Hematopoietic multipotent progenitor cell treated with erythropoietin and hydrocortisone succinate and interleukin-3 and kit ligand, for 6 days (in vitro differentiated cells): ENCODE measurements at places on chromosomes 1 and 21.

DNA sequence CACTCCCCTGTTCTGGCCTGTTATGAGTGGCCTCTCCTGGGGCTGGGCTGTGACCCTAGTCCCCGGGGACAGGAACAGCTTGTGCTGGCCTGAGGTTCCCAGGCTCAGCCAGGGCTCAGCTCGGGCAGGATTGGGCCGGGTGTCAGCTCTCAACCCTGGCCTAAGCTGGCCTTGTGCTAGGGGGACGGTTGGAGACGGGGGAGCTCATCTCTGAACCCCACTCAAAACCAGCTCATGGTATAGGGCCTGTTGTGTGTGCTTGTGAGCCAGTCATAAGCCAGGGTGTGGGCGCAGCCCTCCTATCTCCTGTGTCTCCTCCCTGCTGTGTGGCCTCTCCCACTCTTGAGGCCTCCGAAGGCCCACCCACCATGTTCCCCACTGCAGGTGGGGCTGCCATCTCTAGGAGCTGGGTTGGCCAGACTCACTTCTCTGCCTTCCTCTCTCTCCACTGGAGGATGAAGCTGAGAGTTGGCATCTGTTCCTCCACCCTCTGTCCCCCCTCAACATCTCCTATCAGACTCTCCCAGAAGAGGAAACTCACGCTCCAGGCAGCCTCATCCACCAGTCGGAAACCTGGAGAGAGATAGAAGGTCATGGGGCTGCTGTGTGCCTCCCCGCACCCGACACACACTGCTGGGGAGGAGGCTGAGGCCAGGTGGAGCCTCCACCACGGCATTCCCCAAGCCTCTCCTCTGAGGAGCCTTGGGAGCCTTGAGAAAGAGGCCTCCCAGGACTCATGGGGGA lies 1.4 kb downstream of the PEAR1 start:
- peak; percentile 96 for DNase-seq

GRCh38 chr1:6819246-6820040 lies 34.2 kb downstream of the CAMTA1 start:
- DNase-seq = no peak

GRCh38 chr1:31373056-31373896 lies at the start of gene FABP3:
Gene FABP3 (minus strand): TSS chr1:31373076. CDS start chr1:31373014, 62 bp downstream.
- DNase-seq = peak; percentile 73

DNA sequence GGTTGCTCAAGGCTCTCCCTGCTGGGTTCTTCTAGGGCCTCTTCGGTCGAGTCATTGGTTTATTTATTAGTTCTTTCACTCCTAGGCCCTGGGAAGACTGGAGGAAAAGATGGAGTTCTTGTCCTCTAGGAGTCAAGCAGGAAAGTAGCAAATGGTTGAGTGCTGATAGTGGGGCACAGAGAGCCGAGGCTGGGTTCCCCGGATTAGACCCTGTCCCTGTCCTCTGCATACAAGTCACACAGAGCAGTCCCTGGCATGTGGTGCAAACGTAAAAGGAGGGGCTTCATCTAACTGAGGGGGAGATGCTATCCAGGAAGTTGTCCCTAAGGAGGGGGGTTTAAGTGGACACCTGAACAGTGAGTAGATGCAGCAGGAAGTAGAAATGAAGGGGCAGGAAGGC lies 19.2 kb upstream of the KCNE2 start:
- DNase-seq = no peak

GRCh38 chr1:3403388-3404231 lies 50.9 kb upstream of the ARHGEF16 start:
- DNase-seq = no peak

- no peak for DNase-seq
Measured at GRCh38 chr1:34178072-34178471, 1.4 kb downstream of the C1orf94 start.

GRCh38 chr1:14925336-14926136 lies 228.0 kb upstream of the TMEM51 start:
- DNase-seq = no peak

DNA sequence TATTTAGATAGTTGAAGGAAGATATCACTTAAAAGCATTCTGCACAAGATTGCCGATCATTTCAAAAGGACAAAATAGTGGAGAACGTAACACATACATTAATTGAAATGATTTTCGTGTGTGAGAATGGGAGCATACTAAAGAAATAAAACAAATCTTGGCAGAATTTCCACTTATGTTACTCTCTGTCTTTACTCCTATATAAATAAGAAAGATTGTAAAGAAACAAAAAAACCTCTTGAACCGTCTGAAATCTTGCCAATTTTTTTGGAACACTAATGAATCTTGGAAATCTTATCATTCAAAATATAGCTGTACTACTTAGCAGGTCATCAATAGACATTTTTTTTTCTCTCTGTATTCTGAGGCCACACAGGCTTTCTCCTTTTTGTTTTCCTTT lies 528.8 kb upstream of the NCAM2 start:
- no peak for DNase-seq
